Inflammatory macrophage treated with lipopolysaccharide for 4 hours (primary cell): ENCODE measurements at places on chromosomes 13 and 19.

GRCh38 chr13:25901460-25902376 lies 150.1 kb downstream of the SHISA2 start:
- peak; percentile 68 for DNase-seq

GRCh38 chr19:3319643-3320353 lies 46.6 kb upstream of the NFIC start:
- no peak for DNase-seq

DNA sequence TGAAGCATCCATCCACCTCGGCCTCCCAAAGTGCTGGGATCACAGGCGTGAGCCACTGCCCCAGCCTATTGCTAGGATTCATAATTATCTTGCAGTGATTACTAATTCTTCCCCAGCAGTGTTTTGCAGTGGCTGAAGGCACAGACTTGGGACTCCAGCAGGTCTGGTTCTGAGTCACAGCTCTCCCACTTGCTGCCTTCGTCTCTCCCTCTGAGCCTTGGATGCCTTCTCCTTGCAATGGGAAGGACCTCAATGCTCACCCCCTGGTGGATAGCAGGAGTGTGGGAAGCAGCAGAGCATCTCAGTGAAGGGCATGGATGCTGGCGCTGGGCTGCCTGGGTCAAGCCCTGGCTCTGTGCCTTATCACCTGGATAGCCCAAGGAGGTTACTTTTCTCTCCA lies 37.6 kb upstream of the SHKBP1 start:
- DNase-seq = no peak

DNA sequence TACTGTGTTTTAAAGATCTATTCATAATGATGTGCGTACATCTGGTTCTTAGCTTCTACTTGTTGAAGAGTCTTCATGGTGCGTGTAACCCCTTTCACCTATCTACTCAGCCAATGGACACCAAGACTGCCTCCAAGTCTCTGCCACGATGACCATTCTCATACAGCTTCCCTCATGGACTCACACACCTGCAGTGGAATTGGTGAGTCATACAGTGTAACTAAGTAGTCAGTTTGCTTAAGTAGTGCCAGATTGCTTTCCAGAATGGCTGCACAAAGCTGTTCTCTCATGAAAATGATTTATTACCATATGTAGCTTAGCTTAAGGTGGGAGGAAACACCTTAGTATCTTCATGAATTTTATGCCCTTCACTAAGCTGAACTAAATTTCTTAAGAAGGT lies 112.3 kb downstream of the AKAP11 start:
- no peak for DNase-seq

- no peak for DNase-seq
Measured at GRCh38 chr13:66803013-66803807, 426.9 kb downstream of the PCDH9 start.

DNA sequence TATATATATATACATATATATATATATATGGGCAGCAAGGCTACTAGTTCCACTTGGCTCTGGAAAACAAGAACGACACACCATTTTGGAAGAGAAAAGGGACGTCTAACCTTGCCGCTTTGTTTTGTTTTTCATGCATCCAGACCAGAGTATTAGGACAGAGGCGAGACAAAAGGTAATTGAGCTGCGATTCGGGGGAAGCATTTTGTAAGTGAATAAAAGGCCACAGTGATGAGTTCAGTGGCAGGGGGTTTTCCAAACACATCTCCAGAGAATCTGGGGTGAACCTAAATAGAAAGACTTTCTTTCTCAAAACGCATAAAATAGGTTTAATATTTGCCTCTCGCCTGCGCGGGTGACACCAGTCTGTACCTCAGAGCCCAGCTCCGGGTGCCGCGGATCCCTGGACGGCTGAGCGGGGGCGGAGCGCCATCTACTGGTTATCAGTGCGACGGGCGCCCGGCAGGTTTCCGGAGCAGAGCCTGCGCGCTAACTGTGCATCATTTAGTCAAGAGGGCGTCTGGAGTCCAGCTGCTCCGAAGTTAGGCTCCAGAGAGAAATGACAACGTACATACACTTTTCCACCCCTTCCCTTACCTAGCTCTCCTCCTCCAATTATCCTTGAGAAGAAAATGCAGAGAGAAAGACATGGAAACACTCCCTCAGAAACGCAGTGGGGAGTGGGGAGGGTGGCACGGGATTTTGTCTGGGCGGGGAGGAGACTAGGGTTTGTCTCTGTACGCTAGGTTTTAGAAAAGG lies 262.3 kb downstream of the TBC1D4 start:
- peak; percentile 44 for DNase-seq

- no peak for DNase-seq
Measured at GRCh38 chr19:46755853-46756543, 9.7 kb upstream of the STRN4 start.

DNA sequence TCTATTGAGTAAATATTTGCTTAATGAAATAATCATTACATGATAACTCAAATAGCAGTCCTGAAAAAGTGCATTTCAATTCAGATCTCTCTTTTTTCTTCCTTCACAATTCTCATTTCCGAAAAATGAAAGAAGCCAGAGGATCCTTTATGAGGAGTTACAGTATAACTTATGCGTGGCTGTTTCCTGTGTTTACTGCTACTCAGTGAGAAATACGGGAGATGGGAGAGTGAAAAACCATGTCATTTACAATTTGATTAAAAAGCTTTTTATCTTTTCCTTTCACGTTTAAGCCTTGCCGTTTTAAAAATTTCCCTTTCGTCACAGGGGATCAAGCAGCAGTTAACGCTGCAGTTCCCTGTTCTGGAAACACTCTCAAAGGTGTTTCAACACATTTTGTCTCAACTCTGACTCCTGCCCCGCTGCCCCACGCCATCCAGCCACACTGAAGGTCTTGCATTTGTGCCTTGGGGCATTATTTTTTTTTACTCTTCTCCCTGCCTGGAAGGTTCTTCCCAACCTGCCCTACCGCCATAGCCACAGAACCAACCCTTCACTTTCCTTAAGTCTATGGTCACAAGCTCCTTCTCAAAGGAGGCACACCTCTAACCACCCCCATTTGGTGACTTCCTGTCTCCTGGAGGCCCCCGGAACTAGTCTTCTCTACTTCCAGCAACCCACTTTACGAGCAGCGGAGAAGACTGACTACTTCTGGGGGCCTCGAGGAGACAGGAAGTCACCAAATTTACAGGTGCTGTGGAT lies 17.0 kb downstream of the KL start:
- DNase-seq = peak; percentile 71

DNA sequence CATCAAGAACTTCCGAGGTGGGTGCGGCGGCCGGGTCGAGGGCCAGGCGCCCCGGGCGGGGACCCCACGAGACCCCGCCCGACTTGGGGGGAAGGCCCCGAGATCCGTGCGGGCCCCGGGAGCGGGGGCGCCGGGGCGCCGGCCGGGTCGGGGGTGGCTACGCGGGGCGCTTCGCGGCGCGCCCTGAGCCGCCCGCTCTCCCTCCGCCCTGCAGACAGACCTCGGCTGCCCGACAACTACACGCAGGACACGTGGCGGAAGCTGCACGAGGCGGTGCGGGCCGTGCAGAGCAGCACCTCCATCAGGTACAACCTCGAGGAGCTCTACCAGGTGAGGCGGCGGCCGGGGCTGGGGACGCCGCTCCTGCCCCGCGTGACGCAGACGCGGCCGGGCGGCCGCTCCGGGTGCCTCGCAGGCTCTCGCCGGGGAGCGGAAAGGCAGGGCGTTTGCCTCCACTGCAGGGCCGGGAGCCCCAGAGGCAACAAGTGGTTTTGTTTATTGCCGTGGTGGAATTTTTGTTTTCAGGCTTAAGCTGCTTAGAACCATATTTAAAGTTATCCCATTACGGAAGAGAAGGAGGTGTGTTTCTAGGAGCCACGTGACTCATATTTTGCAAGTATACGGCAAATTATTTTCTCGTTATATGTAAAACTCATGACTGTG lies 477 bp downstream of the CUL4A start:
- peak; percentile 56 for DNase-seq
